Activated CD8-positive, alpha-beta T cell treated with anti-CD3 and anti-CD28 coated beads, Interleukin-2, amount 10 ng/mL, durations not matched to agents 7 days and 5 days (primary cell): ENCODE measurements at places on chromosomes 3 and 15. TPM values are rescaled to one million over a fixed set of nuclear protein-coding genes. Genes with fewer than 3 reads are reported as not detected.

DNA sequence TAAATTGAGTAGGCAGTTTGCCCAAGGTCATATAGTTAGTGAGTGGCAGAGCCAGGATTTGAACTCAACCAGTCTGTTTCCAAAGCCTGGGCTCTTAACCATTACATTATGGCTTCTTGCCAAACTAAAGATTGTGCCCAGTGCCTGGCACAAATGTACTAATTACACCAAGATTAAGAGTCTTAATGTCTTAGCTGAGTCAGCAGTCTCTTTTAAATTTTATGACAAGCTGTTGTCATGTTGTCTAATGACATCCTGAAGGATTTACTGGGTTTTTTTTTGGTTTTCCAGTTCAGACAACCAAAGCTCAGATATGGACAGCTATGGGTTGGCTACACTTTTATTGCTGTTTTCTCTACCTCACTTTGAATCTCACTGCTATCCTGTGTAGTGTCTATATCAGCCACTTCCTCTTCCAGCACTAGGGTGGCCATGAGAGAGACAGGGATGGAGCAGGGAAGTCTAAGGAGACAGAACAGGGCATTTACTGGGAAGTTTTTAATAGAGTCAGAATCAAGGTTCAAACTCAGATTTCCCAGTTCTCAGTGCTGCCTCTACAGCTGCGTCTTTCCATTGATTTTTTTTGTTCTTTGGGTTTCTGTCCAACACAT lies 10.5 kb downstream of the FBXL2 start:
- no peak for DNase-seq

GRCh38 chr3:134029734-134030378 lies at the start of gene SLCO2A1:
Gene SLCO2A1 (minus strand): TSS chr3:134029925. CDS start chr3:134029802, 123 bp downstream.
- DNase-seq = no peak

- no peak for DNase-seq
Measured at GRCh38 chr3:40608091-40608490, 83.3 kb downstream of the ZNF621 start.

DNA sequence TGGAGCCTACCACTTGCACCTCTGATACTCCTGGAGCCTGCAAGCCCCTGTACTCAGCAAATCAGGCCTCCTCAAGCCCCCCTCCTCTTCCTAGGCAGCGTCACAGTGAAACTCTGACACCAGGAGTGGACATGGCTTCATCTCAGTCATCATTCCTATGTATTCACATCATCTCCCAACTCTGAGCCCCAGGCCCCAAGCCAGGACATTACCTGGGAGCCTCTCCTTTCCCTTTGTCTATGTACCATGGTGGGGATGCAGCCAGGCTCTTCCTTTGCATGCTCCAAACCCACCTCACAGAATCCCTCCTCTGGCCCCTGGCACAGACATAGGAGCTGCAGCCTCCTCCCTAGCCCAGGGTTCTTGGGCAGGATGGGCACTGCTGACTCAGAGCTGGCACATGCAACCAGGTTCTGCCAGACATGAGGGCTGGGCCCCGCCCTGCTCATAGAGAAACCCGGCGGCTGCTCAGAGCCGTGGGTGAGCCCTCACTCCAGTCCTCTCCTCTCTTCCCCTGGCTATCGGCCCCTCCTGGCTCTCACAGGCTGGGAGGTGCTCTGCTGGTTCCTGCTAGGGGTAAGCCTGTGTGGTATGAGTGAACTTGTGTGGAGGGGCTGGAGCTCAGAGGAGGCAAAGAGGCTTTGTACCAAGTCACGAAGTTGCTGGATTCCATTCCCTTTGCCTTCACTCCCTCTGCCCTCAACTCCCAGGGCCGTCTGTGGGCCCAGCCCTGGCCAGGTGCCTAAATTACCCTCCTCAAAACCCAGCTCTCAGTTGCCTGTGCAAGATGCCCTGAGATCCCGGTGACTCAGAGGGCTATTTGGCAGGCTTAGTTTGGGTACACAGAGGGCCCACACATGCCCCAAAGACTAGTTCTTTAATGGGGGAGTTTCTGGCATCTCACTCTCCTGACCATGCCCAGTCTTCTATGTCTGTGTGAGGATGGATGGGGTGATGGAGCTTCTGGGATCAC lies 1.9 kb upstream of the PLCD1 start:
- no peak for DNase-seq

DNA sequence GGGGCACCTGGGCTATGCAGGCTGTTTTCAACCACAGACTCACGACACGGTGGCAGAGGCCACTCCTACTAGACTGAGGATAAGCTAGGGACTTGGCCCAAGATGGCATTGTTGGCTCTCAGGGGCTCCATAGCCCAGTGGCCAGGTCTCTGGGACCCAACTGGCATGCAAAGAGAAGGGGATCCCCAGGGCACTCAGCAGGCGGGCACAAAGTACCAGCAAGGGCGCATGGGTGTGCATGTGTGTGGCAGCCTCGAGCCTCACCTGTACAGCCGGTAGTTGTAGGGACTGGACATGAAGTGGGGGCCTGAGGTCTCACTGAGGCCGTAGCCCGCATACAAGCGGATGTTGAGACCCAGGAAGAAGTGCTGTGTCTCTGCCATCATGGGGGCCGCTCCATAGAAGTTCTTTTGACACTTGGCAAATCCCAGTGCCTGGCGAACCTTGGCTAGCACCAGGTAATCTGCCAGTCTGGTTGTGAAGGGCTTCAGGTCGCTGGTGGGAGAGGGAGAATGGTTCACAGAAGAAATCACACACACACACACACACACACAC lies 30.2 kb downstream of the IDH3A start:
- no peak for DNase-seq

GRCh38 chr3:32696523-32696922 lies 11.5 kb downstream of the CNOT10 start:
- DNase-seq = no peak

DNA sequence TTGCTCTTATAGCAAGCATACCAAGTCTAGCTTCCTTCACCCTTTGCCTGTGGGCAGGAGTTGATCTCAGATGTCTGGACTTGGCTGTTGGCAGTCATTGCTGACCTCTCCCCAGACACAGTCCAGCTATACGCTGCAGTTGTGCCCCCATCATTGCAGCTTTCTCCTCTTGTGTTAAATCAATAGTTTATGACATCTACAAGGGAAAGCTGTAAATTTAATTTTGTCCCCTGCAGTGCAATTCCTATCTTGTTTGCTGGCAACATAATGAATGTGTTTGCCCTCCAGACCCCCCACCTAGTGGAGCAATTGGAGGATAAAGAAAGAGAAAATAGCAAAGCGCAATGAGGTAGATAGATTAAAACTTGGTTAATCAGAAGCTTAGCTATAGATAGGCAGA lies 280.2 kb downstream of the LSAMP start:
- DNase-seq = no peak

GRCh38 chr3:57681691-57682090 lies 11.2 kb downstream of the DENND6A start:
- no peak for DNase-seq

DNA sequence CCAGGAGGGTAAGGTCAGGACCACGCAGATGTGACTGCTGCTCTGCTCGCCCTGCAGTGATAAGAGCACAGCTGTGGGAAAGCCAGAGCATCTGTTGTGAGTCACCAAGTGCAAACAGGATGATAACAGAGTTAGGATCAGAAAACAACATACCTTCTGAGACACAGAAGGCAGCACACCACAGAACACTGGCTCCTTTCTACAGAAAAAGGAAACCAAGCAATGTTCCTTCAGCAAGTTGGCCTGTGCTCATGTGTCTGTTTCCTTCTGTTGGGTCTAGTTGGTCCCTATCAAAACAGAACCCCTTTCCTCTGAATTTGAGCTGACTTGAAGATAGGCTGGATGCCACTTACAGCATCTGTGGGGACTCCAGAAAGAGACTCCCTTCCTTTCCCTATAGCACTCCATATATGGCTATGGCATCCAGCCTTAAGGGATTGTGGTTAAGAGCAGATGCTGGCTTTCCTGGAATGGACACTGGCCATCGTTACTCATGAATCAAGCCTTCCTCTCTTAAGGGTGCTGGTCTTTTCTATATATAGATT lies 440.7 kb upstream of the THBS1 start:
- DNase-seq = no peak

GRCh38 chr3:14490831-14491230 lies 49.3 kb downstream of the GRIP2 start:
- DNase-seq = no peak

- DNase-seq = no peak
Measured at GRCh38 chr15:39581242-39581792, 438 bp downstream of the THBS1 start.

The CPA3 gene
- not detected for total RNA-seq
